ENCODE measurements at places on chromosomes 11 and 22.

DNA sequence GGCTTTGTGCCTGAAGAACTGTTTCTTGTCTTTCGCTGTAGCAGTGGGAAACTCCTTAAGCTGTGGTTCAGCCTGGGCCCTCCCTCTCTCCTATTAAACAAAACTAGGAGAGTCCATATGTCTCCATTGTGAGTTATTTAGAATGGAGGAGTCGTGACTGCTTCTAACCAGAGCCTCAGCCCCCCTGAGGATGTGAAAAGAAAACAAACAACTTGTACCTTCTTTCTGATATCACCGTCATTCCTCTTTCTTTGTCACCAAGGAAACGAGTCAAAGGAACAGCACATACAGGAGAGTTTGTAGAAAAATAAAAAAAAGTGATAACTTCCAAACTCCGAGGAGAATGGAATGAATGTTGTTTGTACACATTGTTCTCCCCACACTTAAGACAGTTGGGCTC is 11.6 kb upstream of the EXT2 start:
- DNase-seq: no peak

GRCh38 chr11:9015677-9016076 is 11.9 kb upstream of the NRIP3 start:
- DNase-seq: peak; percentile 29

DNA sequence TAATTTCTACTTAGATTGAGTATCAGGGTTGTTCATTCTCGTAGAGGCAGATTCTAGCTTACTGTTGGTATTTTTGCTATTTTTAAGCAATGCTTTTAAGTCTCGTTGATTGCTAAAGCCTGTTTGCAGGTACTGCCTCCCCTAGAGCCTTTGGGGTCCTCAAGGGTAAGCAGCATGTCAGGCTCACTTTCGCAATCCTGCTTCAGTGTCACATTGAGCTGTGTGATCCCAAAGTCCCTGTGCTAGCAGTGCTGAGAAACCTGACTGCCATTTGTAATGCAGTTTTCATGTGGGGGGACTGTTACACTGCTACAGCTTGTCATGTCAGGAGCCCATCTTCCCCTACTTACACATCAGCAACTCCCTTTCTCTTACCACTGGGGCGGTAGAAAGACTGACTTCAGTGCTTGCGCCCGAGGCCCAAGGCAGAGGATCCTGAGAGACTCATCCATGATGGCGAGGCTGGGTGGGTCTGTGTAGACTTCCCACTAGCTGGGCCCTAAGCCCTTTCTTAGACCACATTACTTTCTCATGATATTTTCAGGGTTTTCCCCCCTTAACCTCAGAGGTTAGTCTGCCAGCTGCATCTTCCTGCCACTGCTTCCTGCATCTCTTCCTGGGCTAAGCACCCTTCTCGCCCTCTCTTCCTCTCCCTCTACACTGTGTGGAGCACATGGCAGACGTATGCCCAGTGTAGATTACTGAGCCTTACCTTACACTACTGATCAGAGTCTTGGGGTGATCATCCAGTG is 40.8 kb upstream of the ST14 start:
- no peak for DNase-seq

DNA sequence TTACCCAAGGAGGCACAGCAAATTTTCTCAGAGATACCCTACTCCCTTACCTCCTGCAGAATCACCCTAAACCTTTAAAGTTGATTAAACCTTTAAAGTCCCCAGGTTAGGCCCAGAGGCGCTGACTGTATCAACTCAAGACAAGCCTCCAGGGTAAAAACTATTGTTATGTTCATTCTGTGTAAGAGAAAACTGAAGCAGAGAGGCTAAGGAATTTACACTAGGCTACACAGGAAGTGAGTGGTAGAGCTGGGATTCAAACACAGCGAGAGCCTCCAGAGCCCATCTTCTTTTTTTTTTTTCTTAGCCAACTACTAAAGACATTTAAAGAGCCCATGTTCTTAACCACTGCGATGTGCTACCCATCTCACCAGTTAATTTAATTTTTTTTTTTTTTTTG is 56.3 kb upstream of the GRK3 start:
- no peak for DNase-seq

- no peak for DNase-seq
Measured at GRCh38 chr11:35721651-35722282, 59.2 kb downstream of the TRIM44 start.

Data from activated T-helper 1 cell treated with anti-CD3 and anti-CD28 coated beads, Interleukin-2, amount 50 U/mL, for 16 hours (primary cell).